ENCODE measurements at places on chromosomes 5 and 9.

- DNase-seq = no peak
Observed at GRCh38 chr9:68536876-68537615, 3.6 kb downstream of the TMEM252 start.

DNA sequence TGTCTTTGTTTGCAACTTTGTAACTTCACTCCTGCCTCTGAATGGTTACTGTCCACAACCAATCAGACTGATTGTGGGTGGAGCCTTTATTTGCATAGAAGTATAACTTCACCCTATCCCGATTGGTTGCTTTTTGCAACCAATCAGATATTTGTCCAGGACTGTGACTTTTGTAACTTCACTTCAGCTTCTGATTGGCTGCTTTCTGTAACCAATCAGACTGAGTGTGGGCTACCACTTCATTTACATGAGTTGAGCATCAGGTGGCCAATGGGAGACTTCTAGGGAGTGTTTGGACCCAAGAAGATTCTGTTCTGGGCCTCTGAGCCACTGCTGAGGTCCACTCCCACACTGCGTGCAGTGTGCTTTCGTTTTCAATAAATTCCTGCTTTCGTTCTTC lies 1810.7 kb upstream of the CDH6 start:
- DNase-seq = no peak

DNA sequence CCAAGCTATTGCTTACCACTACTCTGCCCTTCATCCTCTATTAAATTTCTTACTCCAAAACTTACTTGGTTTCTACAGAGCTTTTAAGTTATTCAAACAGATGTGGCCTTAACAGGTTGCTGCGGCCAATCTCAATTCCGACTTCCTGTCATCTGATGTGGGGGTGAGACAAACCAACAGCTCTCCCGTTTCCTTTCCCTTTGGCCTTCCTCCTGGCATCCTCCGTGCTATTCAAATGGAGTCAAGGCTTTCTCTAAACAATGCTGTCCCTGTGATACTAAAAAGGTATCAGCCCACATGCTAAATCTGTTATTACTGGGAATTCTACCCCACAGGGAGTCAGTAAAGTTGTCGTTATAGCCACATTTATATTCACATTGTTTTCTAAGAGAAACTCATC lies 11.8 kb downstream of the RBM18 start:
- DNase-seq = no peak

DNA sequence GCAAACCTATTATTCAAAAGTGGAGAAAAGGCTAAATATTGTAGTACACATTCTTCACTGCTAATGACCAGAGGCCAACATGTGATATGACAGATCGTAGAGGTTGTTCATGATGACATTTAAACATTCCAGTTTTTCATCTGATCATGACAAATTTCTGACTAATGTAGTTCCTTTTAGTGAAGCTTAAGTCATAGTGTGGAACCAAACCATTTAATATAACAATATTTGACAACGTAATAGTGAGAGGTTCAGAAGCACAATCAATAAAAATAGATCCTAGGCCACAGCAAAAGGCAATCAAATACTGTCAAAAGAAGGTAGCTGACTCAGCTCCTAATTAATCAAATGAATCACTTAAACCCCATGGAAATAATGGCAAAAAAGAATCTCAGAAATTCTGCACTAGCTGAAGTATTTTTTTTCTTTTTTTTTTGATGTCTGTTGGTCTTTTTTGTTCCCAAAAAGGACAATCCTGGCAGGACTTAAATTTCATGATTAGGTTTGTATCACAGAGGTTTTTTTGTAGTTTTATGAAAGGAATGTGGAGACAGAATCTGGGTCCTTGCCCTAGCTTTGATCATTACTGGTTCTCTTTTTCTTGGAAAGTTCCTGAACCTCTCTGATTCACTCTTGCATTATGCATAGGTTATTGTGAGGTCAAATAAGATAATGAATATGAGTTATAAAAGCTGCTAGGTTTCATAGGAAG lies 795.0 kb downstream of the DTWD2 start:
- DNase-seq = no peak

DNA sequence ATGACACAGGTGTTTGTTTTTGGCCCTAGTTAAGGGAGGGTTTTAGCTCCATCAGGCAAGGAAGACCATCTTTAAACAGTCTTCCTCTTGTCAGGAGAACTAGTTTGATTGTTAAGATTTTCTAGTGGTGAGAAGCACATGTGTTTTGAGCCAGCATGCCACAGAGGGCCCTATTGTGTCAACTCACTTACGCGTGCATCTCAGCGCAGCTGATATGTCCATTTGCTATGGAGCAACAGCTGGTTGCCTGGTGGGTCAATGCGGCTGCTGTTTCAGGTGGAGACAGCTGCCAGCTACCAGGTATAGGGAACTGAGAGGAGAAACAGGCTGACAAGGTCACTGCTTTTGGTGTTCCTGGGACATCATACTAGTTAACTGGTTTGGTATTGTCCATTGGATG lies 100.5 kb upstream of the PRRC1 start:
- DNase-seq = no peak

GRCh38 chr5:173315495-173316338 lies 12.5 kb downstream of the STC2 start:
- no peak for DNase-seq

DNA sequence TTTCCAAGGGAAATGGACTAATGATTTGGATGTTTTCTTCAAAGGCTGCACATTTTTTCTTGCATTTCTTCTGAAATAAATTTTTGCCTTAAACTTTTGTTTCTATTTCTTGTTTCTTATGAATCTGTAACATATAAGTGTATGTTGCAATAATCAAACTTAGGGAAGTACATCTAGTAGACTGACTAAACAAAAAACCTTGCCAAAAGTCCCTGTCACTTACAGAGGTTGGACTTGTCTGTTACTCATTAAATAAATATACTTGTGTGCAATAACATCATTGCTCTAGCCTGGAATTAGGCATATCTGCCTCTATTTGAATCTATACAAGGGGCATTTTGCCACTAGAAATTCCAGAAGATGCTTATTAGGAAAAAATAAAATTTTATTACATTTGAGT lies 56.6 kb downstream of the C6 start:
- no peak for DNase-seq

- DNase-seq = no peak
Observed at GRCh38 chr5:111635151-111635902, 121.7 kb downstream of the NREP start.

- DNase-seq = no peak
Observed at GRCh38 chr9:786405-786804, 55.1 kb upstream of the DMRT1 start.

DNA sequence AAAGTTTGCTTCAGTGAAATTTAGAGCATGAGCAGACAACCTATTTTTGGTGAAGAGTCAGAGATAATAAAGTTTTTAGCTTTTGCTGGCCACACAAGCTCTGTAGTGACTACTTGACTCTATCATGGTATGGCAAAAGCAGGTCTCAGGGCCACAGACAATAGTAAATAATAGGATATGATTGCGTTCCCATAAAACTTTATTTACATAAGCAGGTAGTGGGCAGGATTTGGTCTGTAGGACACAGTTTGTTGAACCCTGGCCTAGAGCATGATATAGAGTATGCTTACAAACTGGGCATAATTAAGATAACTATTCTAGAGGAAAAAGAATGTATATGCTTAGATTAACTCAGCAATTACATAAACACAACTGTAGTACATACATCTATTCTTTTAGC lies 30.1 kb downstream of the ITGA1 start:
- DNase-seq = no peak

- no peak for DNase-seq
Observed at GRCh38 chr5:159031915-159032314, 67.8 kb downstream of the EBF1 start.

GRCh38 chr9:105173826-105174225 lies 70.6 kb upstream of the SLC44A1 start:
- no peak for DNase-seq
